ENCODE measurements at places on chromosomes 16 and 17. TPM values are rescaled to one million over a fixed set of nuclear protein-coding genes. Genes with fewer than 3 reads are reported as not detected.

WSCD1 gene
- total RNA-seq: 11.2 TPM

DNAAF1 gene
- not detected for total RNA-seq

TMC7 gene
- 0.67 TPM for total RNA-seq

HAS3 gene
- 0.19 TPM for total RNA-seq

RNU2-1 gene
- total RNA-seq: 9,490 TPM

CACNG3 gene
- not detected for total RNA-seq

CBFA2T3 gene
- total RNA-seq: 8.6 TPM
